ENCODE measurements at places on chromosomes 4 and X.
A peak's percentile ranks its signal among the peaks of the same experiment; 100 is the strongest.

GRCh38 chr4:140769209-140769608 lies 13.0 kb upstream of the TBC1D9 start:
- no peak for DNase-seq

- DNase-seq: no peak
Observed at GRCh38 chrX:43456063-43456462, 200.0 kb upstream of the MAOA start.

DNA sequence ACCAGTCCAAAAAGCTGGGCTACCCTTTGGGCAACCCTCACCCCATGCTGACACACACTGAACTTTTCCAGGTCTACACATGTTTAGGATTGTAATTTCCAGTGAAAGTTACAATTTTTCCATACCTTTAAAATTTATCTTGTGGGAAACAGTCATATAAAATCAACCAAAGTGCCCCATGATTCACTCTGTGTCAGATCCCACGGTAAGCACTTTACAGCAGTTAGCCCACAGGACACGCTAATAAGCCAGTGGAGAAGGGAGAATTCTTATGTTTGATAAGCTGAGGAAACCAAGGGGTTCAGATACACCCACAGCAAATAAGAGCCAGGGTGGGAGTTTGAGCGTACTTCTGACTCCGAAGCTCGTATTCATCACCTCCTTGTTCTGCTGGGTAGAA lies 72.4 kb upstream of the TBL1X start:
- DNase-seq: no peak

DNA sequence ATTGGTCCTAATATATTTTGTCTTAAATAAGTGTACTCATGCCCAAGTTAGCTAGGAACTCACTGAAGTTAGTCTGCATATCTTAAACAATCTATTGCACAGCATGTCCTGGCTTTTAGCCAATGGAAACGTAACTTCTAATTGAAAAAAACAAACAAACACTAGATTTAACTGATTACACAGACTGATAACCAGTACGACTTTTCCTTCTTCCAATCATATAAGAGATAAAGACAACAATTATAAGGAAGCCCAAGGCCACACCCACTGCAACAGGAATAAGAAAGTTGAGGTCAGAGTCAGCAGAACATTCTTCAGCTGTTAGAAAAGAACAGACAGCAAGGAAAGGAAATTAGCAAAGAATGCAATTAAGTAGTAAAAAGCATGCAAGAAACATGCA lies 40.8 kb downstream of the LAMP2 start:
- DNase-seq: no peak

DNA sequence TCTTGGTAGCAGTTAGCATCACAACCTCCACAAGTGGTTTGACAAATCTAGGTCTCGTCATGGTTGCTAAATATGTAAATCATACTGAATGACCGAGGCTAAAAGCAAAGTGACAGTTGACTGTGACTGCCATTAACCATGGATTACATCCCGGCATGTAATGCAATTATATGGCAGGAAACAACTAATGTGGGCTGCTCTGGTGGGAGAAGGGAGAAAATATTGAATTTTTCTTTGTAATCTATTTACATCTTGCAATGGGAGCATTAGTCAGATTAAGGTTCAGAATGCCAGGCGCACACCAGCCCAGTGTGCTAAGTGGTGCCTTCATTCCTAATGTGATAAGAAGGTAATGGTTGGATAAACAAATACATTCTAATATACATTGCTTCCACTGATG lies 35.8 kb downstream of the UNC5C start:
- no peak for DNase-seq

DNA sequence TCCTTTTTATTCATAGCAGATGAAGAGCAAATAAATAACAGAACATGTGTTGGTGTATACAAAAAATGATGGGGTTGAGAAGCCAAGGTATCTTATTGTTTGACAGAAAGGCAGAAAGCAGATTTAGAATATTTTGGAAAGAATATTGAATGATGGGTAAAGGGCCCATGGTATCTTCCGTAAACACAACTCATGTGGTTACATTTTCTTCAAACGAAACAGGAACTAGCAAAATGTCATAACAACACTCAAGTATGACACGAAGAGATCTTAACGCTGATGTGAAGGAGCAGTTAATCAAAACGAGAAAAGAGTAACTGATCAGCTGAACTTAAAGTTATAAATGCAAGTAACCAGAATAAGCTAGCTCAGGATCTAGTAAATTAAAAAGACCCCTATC lies 195.7 kb upstream of the GK2 start:
- no peak for DNase-seq

DNA sequence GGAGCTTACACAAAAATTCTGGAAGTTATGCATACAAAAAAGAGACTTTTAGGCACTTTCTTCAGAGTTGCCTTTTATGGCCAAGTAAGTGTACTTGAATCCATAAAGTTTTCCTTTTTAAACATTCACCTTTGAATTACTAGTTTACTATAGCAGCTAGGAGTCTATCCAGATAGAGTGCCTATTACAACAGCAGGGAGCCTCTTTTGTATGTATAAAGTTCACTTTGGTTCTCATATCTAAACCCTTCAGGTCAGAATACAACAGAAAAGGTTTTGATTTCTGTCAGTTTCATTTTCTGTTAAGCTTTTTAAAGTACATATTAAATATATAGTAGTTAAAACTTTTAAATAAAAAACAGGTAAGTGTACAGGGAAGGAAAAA lies 51.4 kb upstream of the IL13RA1 start:
- DNase-seq: no peak

DNA sequence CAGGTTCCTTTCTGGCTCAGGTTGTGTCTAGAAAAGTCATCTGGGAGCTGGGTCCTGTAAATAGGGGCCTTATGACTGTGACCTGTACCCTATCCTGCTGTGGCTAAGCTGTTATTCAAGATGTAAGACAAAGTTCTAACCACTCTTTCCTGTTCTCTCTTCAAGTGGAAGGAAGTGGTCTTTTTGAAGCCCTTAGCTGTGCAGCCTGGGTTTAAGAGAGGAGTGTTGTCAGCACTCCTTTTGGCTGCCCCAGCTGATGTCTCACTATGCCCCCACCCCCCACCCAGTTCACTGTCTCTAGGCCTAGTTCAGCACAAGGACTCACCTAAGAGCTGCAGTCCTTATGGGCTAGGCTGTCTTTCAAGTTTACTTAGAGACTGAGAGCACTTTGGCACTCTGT lies 1069.5 kb downstream of the FAM133A start:
- DNase-seq: no peak

- no peak for DNase-seq
Observed at GRCh38 chr4:55670695-55671094, 34.6 kb upstream of the NMU start.

DNA sequence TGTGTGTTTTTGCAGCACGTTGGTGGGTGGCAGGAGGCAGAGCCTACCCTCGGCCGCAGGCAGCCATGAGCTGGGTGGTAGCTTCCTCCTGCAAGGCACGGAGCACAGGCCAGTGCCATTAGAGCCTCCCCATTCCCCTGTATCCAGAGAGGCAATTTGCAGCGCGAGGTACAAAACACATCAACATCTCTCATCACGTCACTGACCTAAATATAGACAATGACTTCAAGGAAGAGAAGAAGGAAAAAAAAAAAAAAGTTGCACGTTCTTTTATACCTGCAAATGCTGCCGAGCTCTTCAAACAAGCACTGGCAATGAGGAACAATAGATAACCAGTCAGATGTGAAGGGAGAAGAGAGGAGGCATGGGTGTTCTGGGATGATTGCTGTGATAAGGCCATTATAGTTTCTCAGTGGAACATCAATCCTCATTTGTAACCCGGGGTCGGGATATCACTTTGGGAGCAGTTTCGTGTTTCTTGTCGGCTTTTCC lies 159.9 kb downstream of the MGST2 start:
- DNase-seq: no peak

DNA sequence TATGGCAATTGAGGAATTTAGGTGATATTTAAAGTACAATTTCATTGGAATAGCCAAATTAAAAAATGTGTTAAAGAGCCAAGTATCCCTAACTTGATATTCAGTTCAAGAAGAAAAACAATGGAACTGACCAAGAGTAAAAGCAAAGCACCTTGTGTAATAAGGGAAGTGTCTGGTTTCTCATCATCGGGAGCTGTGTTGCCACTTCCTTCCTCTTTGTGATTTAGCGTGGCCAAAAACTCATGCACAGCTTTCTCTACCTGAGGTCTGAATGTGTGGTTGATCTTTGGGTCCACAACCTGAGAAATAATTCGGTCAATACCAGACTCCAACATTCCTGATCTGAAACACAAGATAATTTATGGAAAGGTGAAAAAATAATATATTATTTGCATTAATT lies 12.4 kb downstream of the BOD1L1 start:
- DNase-seq: no peak

DNA sequence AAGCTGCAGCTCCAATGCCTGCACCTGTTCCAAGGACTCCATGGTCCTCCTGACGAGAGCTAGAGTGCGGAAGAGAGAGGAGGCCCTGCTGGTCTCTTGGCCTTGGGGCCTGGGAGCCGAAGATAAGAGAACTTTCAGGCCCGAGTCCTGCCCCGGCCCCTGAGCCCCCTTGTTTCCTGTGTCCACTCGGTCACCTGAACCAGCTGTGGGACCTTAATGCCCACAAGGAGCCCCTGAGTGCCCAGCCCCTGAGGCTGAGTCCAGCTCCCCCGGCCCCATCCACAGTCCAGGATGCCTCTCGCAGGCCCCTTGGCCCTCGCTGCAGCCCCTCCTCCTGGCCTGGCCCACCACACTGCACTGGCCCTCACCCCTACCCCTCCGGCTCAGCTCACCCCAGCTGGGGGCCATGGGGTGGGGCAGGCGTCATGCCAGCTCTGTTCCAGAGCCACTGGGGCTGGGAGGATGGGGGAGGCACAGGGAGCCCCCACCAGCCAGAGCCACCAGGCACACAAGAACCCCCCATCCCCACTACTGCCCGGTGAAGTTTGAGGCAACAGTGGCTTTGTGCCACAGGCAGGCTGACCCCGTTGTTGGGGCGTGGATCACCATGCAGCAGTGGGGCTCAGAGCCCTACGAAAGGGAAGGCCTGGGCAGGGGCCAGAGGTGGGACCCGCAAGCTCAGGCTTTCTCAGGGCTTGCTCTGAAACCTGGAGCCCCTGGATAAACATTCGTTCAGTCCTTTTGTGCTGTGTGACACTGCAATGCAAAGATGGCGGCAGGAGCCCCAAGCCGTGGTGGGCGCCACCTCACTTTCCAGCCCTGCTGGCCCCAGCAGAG lies 14.1 kb downstream of the NAT8L start:
- DNase-seq: no peak

DNA sequence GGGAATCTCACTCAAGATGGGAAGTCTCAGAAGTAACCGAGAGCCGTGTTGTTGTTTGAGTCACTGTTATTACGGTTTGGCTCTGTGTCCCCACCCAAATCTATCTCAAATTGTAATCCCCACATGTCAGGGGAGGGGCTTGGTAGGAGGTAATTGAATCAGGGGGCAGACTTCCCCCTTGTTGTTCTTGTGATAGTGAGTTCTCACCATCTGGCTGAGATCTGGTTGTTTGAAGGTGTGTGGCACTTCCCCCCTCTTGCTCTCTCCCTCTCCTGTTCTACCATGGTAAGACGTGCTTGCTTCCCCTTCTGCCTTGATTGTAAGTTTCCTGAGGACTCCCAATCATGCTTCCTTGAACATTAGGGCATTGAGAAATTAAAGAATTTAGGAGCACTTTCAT lies 37.0 kb downstream of the HAND2 start:
- no peak for DNase-seq

- DNase-seq: no peak
Observed at GRCh38 chr4:144336633-144337032, 196.1 kb upstream of the GYPA start.

DNA sequence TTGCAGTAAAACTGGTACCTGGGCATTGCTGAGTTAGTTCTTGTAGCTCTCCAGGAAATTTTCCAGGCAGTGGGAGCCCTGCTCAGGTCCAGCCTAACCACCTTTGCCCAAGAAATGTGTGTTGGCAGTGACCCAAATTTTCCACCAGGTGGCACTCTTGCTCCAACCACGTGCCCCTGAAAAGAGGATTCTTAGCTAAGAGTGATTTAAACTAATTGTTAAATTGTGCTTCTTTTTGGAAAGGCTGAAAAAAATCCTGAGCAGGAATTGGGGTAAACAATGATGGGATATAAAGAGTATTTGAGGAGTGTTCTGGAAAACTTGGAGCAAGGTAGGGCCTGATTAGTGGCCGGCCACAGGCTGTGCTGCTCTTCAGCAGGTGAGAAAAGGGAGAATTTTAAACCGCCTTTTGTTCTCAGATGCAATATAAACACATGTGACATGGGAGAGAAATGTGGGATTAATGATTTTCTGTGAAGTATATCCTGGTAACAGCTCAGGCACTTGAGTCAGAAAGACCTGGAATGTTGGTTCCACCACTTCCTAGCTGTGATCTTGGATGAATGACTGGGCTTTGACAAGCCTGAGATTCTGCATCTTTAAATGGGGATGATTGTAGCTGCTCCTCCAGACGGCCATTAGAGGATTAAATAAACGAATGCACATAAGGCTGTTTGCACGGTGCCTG lies 219.6 kb downstream of the PTTG2 start:
- peak; percentile 63 for DNase-seq

DNA sequence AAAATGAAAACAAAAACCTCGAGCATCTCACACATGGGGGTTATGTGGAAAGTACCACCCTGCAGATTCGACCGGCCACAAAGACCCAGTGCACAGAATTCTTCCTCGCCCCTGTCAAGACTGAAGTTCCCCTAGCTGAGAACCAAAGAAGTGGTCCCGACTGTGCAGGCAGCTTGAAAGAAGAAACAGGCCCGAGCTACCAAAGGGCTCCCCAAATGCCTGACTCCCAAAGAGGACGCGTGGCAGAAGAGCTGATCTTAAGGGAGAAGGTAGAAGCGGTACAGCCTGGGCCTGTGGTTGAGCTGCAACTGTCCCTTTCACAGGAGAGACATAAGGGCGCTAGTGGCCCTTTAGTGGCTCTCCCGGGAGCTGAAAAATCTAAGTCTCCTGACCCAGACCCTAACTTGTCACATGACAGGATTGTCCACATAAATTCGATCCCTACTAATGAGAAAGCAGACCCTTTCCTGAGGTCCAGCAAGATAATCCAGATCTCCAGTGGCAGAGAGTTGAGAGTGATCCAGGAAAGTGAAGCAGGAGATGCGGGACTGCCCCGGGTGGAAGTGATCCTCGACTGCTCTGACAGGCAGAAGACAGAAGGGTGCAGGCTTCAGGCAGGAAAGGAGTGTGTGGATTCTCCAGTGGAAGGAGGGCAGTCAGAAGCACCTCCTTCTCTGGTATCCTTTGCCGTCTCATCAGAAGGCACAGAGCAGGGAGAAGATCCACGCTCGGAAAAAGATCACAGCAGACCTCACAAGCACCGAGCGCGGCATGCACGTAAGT lies 108.8 kb upstream of the MYOZ2 start:
- DNase-seq: no peak

- DNase-seq: no peak
Observed at GRCh38 chr4:81509822-81510221, 38.1 kb upstream of the RASGEF1B start.

GRCh38 chrX:136636121-136636520 lies 11.8 kb upstream of the CD40LG start:
- DNase-seq: no peak

- no peak for DNase-seq
Observed at GRCh38 chr4:74659576-74660411, 134.5 kb downstream of the BTC start.

DNA sequence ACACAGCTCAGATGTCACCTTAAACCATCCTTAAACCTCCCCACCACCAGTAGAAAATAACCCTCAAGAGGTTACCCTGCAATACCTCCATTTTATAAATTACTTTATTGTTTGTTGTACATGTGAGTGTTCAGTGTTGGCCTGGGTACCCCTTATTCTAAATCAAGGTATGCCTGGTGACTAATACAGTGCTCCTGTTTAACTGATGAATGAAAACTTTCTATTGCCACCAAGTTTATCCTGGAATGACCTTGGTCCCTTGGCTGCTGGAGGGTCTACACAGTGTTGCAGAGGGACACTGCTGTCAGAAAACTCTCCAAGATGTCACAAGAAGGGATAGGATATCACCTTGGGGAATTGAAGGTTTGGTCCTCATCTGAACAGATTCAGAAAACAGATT lies 7.3 kb upstream of the TXLNG start:
- no peak for DNase-seq
